ENCODE measurements at places on chromosomes 5 and 9.

GRCh38 chr9:120412425-120412951, 167.5 kb downstream of the CDK5RAP2 start:
- peak; percentile 73 for DNase-seq

DNA sequence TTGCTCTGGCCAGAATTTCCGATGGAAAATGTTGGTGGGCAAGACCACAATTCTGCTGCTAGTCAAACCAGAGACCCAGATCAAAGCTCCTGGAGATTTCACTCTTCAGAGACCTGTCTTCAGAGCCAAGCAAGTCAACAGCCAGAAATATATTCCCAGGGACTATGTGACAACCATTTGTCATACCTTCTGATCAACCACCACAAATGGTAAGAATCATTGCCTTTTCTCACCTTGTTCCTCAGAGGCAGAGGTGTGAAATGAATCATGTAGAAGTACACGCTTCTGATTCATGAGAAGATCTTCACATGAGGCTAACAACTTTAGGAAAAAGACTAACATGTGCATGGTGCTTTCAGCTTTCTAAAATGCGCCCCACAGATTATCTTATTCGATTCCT, 53.5 kb downstream of the SUSD1 start:
- DNase-seq = no peak

DNA sequence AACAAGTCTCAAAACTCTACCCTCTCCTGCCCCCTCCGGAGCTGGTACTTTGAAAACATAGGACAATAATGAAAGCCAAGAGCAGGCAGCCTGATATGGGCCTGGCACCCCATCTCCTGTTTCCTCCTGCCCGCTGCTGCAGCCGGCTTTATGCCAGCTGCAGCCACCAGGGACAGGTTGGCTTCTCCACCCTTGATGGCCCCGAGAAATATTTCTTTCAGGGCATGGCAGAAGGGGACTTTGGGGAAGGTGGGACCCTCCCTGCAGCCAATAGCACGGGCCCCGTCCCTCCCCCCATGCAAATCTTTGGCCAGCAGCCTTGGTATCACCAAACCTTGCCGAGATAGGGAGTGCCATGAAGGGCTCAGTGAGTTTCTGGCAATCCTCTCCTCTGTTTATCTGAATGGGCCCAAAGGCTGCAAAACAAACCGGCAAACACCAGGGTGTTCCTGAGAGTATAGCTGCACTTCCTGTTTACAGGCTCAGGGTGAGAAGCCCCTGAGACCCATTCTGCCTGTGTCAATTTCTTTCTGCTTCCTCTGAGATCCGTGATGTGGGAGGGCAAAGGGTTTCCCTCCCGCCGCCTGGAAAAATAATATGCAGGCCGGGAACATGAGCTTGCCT, 73.4 kb upstream of the BOD1 start:
- no peak for DNase-seq

DNA sequence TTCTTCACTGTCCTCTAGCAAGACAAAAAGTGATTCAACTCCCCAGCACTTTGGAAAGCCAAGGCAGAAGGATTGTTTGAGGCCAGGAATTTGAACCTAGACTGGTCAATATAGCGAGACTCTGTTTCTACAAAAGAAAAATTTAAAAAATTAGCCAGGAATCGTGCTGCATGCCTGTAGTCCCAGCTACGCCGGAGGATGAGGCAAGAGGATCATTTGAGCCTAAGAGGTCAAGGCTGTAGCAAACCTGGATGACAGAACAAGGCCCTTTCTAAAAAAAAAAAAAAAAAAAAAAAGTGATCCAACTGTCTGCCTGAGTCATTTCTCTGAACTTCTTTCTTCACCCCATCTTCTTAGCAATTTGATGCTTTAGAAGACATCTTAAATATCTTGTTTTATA, 12.4 kb downstream of the ITGA2 start:
- DNase-seq = no peak

GRCh38 chr5:1913578-1913977, 30.9 kb upstream of the IRX4 start:
- no peak for DNase-seq

- peak; percentile 55 for DNase-seq
These were observed 833 bp downstream of the ANKHD1 start for GRCh38 chr5:140402258-140403074.

DNA sequence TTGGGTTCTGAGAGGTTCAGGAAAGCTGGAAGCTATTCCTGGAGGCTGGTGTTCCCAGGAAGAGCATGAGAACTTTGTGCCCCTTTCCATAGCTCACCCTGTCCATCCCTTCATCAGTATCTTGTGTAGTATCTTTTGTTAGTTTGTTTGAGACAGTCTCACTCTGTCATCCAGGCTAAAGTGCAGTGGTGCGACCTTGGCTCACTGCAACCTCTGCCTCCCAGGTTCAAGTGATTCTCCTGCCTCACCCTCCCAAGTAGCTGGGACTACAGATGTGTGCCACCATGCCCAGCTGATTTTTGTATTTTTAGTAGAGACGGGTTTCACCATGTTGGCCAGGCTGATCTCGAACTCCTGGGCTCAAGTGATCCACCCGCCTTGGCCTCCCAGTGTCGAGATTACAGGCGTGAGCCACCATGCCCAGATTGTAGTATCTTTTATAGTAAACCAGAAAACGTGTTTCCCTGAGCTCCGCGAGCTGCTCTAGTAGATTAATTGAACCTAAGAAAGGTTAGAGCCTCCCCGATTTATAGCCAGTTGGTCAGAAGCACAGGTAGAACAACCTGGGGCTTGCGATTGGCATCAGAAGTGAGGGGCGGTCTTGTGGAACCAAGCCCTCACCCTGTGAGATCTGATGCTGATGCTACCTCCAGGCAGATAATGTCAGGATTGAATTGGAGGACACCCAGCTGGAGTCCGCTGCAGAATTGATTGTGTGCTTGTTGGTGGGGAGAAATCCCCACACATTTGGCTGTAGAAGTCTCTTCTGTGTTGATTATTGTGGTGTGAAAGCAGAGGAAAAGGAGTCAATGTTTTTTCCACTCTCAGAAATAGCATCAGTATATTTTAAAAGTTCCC, 32.3 kb downstream of the ATP6V0E1 start:
- DNase-seq = no peak

GRCh38 chr5:14225173-14225834, 82.2 kb downstream of the TRIO start:
- no peak for DNase-seq

GRCh38 chr5:3694819-3695218, 99.2 kb downstream of the IRX1 start:
- DNase-seq = no peak

- no peak for DNase-seq
These were observed 597.9 kb downstream of the DMRTA1 start for GRCh38 chr9:23044549-23044948.

DNA sequence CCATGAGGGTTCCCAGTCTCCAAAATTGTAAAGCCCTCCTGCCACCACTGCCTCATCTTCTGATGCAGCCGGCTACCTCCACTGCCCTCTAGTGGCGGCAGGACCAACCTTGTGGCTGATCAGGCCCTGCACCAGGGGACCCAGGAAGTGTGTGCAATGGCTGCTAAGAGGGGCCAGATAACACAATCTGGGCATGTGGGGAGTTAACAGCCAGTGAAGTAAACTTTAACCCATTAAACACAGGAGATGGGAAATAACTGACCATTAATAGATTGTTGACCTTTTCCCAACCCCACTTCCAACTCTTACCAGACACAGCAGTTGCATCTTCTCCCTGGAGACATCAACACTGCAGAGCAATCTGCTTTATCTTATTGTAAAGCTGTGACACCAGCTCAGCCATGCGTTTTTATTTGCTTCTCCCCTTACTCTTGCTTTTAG, 63.3 kb downstream of the FREM1 start:
- peak; percentile 43 for DNase-seq

- DNase-seq = no peak
These were observed 11.0 kb downstream of the ASTN2 start for GRCh38 chr9:117403848-117404247.

- peak; percentile 31 for DNase-seq
These were observed 135.0 kb upstream of the LHFPL2 start for GRCh38 chr5:78783434-78784130.

- DNase-seq = peak; percentile 54
These were observed 38.9 kb downstream of the CDH6 start for GRCh38 chr5:31232273-31232888.

DNA sequence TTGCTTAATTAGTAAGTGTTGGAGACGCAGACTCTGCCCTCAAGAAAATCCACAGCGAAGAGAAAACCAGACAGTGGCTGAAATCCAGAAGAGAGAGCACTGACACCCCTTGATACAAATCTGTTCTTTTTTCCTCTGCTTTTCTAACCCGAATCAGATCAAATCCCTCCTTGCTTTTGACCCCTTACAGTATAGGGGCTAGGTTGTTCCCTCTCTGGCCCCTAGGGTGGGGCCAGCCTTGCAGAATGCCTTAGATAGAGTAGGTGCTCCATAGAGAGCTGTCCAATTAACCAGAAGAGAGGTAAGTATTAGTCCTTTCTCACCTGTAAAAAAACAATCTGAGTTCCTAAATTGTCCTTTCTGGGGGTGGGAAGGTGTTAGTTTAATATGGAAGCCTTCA, 10.1 kb downstream of the C1QTNF2 start:
- DNase-seq = no peak

DNA sequence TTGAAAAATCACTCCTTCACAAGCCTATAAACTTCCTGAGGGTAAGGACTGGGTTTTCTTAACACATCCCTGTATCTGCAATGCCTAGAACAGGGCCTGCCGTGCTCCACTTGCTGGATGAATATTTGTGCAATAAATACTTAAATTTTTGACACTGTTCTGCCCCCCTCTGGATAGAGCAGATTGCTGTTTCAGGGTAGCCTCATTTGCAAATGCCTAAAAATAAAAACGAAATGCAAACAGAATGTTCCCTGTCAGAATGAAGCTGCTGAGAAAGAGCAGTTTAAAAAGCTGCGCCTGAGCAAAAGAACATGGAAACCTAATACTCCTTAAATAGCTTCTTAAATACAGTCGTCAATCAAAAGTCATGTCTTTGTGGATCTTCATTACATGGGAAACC, 385.3 kb downstream of the PRELID2 start:
- no peak for DNase-seq

DNA sequence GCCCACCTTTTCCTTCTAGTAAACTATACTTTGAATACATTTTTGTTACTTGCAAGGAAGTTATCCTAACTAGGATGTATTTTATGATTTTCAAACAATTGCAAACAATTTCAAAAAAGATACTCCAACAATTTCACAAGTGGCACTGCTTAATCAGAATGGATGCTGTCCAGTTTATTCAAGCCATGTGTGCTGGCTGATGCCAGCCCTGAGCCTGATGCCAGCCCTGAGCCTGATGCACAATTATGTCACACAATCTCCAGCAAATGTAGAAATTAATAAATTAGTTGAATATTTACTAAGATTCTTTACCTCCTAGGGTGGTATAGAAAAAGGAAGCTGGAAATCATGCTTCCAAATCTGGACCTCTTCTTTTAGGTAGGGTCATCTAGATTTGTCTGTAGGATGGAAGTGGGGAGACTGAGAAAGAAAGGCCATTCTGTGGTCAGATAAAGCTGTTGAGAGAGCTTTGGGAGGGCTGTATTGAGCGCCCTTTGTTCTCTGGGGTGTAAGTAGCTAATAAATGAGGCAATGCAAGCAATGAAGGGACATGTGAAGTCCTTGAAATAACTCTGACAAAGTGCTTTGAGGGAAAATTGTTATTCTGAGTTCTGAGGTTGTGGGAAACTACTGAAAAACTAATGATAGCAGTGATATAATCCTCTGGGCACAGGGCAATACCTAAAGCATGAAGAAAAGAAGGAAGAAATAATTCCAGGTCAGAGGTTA, 5.8 kb upstream of the C6 start:
- no peak for DNase-seq

GRCh38 chr9:4548811-4549725, 58.8 kb downstream of the SLC1A1 start:
- DNase-seq = peak; percentile 4

DNA sequence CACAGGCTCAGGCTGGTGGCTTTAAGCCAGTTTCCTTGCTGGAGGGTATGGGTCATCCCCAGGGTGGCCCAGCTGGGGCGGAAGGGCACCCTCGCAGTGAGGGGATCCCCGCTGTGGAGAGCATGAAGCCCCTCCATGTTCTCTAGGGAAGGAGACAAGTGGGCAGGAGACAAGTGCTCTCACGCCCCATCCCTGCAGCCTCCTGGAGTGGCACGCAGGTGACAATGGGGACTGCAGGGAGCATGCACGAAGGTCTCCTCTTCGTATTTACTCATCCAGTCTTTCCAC, 83.3 kb downstream of the GTF3C4 start:
- DNase-seq = no peak

- no peak for DNase-seq
These were observed 54.9 kb upstream of the C5orf46 start for GRCh38 chr5:147961208-147961749.

DNA sequence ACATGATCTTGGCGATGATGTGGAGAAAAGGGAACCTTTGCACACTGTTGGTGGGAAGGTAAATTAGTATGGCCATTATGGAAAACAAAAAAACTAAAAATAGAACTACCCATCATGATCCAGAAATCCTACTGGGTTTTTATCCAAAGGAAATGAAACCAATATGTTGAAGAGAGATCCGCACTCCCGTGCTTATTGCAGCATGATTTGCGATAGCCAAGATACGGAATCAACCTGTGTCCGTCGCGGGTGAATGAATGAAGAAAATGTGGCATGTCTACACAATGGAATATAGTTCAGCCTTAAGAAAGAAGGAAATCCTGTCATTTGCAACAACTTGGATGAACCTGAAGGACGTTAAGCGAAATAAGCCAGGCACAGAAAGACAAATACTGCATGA, 84.5 kb downstream of the TTLL11 start:
- DNase-seq = no peak

DNA sequence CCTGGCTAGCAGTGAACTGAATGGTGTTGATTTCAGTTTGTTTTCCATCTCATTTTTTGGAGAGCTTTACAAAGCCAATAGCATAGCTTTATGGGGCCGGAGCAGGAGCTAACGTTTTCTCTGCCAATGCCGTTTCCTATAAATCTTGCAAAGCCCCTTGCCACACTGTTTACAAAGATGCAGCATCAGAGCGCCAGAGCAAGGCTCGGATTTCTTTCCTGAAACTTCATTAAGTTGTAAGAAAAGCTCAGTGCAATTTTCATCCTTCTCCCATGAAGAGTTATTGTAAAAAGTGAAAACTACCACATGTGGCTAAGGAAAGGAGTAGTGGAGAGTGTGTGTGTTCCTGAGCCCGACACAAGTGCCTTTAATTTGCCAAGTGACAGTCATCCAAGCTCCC, 178.2 kb upstream of the GDNF start:
- DNase-seq = no peak

- peak; percentile 62 for DNase-seq
These were observed 672.8 kb downstream of the ACTL7B start for GRCh38 chr9:108182950-108183381.

DNA sequence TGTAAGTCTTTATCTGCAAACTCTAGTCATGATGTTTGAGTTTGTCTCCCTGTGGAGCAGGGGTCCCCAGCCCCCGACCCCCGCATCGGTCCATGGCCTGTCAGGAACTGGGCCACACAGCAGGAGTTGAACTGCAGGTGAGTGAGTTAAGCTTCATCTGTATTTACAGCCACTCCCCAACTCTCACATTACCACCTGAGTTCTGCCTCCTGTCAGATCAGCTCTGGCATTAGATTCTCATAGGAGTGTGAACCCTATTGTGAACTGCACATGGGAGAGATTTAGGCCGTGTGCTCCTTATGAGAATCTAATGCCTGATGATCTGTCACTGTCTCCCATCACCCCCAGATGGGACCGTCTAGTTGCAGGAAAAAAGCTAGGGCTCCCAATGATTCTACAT, 7.0 kb downstream of the C9orf85 start:
- DNase-seq = no peak

- peak; percentile 19 for DNase-seq
These were observed 1.8 kb upstream of the NTRK2 start for GRCh38 chr9:84667571-84668195.

Measured in fibroblast of mammary gland (primary cell).